SJCRH30 (cell line): ENCODE measurements at places on chromosomes 12 and 14. TPM values are rescaled to one million over a fixed set of nuclear protein-coding genes. Genes with fewer than 3 reads are reported as not detected.

Gene IL31
- total RNA-seq, result not detected in 2 replicates

GRCh38 chr14:61518403-61518802 is 176.9 kb upstream of the HIF1A start:
- DNase-seq, result no peak

- DNase-seq, result no peak
Measured at GRCh38 chr12:62268956-62269355, 8.8 kb downstream of the USP15 start.

DNA sequence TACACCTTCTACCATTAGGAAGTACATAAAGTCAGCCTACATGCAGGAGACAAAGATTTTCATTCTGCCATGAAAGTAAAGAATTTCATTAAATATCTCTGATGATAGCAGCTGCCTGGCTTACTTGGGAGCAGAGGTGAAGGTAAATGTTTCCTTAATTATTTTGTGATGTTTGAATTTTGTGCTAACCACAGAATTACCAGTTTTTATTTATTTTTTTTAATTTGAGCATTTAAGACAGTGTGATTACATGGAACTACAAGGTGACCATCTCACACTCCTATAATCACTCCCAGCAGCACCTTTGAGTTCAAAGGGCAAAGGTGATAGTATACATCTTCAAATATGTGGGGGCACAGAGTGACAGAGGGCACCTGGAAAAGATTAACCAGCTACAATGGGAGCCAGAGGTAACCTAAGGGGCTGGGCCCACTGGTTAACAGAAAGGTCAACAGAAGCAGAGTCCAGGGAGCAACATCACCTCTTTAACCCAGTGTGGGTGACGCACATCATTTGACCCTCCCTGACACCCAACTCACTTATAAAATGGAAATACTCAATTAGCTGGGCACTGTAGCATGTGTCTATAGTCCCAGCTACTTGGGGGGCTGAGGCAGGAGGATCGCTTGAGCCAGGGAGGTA is 65.0 kb downstream of the GCH1 start:
- no peak for DNase-seq

DNA sequence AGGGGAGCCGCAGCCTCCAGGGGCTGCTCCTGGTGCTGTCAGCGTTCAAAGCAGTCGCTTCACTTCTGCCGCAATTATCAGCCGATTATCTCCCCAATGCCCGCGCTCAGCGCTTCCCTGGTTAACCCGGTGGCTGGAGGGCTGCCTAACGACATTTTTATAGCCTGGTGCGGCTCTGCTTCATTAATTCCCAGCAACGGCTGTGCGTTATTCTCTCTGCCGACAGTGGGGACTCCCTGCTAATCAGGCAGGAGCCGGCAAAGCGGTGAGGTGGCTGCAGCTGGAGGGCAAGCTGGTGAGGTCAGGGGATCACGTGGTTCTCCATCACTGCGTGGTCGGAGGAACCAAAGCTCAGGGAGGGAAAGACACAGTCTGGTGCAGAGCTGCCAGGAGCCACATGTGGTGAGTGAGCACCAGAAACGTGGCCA is 62.9 kb downstream of the GLRX5 start:
- no peak for DNase-seq

DNA sequence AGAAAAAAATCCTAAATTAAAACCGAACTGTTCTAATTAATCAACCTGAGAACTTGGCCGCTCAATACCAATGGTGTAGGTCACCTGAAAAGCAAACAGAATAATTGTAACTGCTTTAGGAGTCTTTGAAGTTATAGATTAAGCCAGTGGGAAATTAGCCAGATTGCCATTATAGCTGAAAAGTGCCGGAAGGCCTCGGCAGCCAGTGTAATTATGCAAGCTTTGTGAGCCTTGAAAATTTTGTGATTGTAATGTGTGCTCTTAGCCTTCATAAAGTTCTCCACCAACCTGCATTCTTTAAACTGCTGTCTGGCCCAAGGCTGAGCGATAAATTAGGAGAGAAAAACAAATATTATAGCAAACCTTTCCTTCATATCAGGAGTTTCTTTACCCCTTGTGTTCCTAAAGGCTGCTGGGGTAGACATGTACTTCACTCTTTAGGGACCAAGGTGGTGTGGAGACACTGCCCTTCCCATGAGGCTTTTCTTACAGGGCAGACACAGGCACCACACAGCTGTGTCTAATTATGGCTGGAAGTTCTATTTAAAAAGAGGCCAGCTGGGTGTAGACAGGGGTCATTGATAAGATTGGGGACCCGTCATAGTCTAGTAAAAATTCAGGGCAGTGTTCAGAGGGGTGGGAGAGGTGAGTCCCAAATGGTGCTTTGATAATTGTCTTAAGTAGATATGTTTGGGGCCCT is 991.2 kb downstream of the FLRT2 start:
- DNase-seq, result no peak
